ENCODE measurements at places on chromosomes 3 and 15. TPM values are rescaled to one million over a fixed set of nuclear protein-coding genes. Genes with fewer than 3 reads are reported as not detected.

MINAR1 gene
- 1.5 TPM for total RNA-seq

- DNase-seq = no peak
- H3K4me3 ChIP-seq = no peak within 1 kb of the TSS
- H3K4me1 ChIP-seq = no peaks in the 10 kb centered on the region
Observed at GRCh38 chr3:3110299-3110630, at the start of gene IL5RA. TSS of gene IL5RA (minus strand) at chr3:3110374. CDS start at chr3:3104984, 5,390 bp downstream.

DNA sequence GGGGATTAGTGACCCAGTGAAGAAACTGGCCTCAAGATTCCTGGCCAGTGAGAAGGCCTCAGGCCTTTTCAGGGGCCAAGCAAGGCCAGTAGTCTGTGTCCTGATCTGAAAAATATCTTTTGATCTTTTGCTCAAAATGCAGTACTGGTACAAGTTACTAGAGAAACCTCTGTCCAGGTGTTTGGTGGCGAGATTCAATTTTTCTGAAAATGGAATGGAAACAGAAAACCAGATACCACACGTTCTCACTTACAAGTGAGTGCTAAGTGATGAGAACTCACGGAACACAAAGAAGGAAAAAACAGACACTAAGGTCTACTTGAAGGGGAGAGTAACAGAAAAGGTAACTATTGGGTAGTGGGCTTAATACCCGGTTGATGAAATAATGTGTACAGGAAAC is 463.4 kb downstream of the ZIC1 start:
- H3K4me3 ChIP-seq = no peak overlapping the region
- H3K27me3 ChIP-seq = no peaks in the 10 kb centered on the region
- no peak for DNase-seq
- H3K4me1 ChIP-seq = no peaks in the 10 kb centered on the region
- no peak overlapping the region for H3K27ac ChIP-seq

C3orf70 gene
- 15.7 TPM for total RNA-seq

CLDN11 gene
- total RNA-seq = 73.2 TPM

GRCh38 chr15:78604420-78604819 is 16.4 kb downstream of the CHRNA3 start:
- H3K27ac ChIP-seq = no peak overlapping the region
- no peak overlapping the region for H3K4me3 ChIP-seq
- no peaks in the 10 kb centered on the region for H3K36me3 ChIP-seq
- H3K27me3 ChIP-seq = no peaks in the 10 kb centered on the region

- H3K4me3 ChIP-seq = no peak overlapping the region
- no peaks in the 10 kb centered on the region for H3K36me3 ChIP-seq
- no peak for DNase-seq
- H3K4me1 ChIP-seq = no peaks in the 10 kb centered on the region
- H3K27me3 ChIP-seq = no peaks in the 10 kb centered on the region
Observed at GRCh38 chr3:160746976-160747375, 9.1 kb upstream of the PPM1L start.

DNA sequence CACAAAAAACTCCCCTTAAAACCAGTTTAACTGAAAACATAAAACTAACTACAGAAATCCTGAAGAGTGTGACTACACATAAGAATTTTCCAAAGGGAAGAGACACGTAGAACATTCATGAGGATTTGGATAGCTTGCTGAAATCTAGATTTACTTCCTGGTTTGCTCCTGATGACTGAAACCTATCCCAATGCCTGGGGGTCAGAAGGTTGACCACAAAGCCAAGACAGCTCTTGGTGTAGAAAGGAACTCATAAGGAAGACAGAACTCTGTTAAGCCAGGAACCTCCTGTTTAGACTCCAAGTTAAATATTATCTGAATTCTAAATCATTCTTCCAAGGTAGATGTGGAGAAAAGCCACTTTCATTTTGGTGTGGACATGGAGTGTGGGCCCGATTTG is 92.8 kb downstream of the TFG start:
- H3K4me1 ChIP-seq = no peaks in the 10 kb centered on the region
- no peak for DNase-seq
- H3K36me3 ChIP-seq = no peaks in the 10 kb centered on the region
- H3K27ac ChIP-seq = no peak overlapping the region
- H3K27me3 ChIP-seq = no peaks in the 10 kb centered on the region

GRCh38 chr15:39974656-39975230 is 40.8 kb downstream of the EIF2AK4 start:
- no peak for DNase-seq
- H3K4me3 ChIP-seq = no peak overlapping the region
- H3K36me3 ChIP-seq = no peaks in the 10 kb centered on the region

All from uterus (tissue), 4 donors.